Activated CD8-positive, alpha-beta T cell treated with anti-CD3 and anti-CD28 coated beads, Interleukin-2, amount 10 ng/mL, durations not matched to agents 7 days and 5 days (primary cell): ENCODE measurements at places on chromosomes 12 and 14. TPM values are rescaled to one million over a fixed set of nuclear protein-coding genes. Genes with fewer than 3 reads are reported as not detected.

Gene POLE2
- 41.3 TPM for total RNA-seq

Gene TAS2R14
- total RNA-seq = 2.1 TPM

Gene TDG
- total RNA-seq = 33.5 TPM

Gene PRORP
- total RNA-seq = 35.4 TPM

Gene MYL2
- total RNA-seq = not detected

Gene IRF2BPL
- 35.6 TPM for total RNA-seq

Gene GDF11
- 13.9 TPM for total RNA-seq

Gene SLC38A2
- 200 TPM for total RNA-seq

Gene ERG28
- total RNA-seq = 19.2 TPM

Gene POTEM
- total RNA-seq = not detected

Gene NT5DC3
- total RNA-seq = 3.3 TPM

Gene SLC7A7
- 0.23 TPM for total RNA-seq

Gene SAMD15
- total RNA-seq = 0.40 TPM

Gene ESR2
- not detected for total RNA-seq

Gene NEK9
- total RNA-seq = 80.0 TPM

Gene MIP
- not detected for total RNA-seq

Gene MOAP1
- 21.0 TPM for total RNA-seq

Gene IGF1
- 0.52 TPM for total RNA-seq

Gene CLEC7A
- not detected for total RNA-seq

Gene TMEM179
- total RNA-seq = not detected

Gene RIPK3
- 26.9 TPM for total RNA-seq

Gene CACNA2D4
- total RNA-seq = 7.0 TPM

Gene GPR137C
- 0.73 TPM for total RNA-seq

Gene DPF3
- total RNA-seq = 10.7 TPM

Gene RNF31
- 142 TPM for total RNA-seq

Gene KRT83
- not detected for total RNA-seq

Gene NEMF
- total RNA-seq = 75.6 TPM

Gene DBX2
- total RNA-seq = not detected

Gene ST8SIA1
- 0.34 TPM for total RNA-seq

Gene TAS2R9
- total RNA-seq = not detected

Gene CAND1
- total RNA-seq = 153 TPM

Gene TMEM117
- total RNA-seq = 0.86 TPM

Gene KRT6B
- not detected for total RNA-seq

Gene LRRC9
- not detected for total RNA-seq

Gene HEATR5A
- 8.5 TPM for total RNA-seq

Gene AMIGO2
- 10.2 TPM for total RNA-seq

Gene KRT71
- total RNA-seq = not detected

Gene LETMD1
- 69.7 TPM for total RNA-seq

Gene KLHDC1
- total RNA-seq = 0.95 TPM

Gene TSPAN11
- total RNA-seq = not detected

Gene CCDC175
- total RNA-seq = not detected

Gene KRT6C
- not detected for total RNA-seq

Gene CD27
- 131 TPM for total RNA-seq

Gene SLC16A7
- total RNA-seq = 35.9 TPM

Gene STAB2
- not detected for total RNA-seq

Gene LMO3
- not detected for total RNA-seq

Gene C12orf54
- not detected for total RNA-seq

Gene KLHL33
- total RNA-seq = 2.7 TPM

Gene DCAF11
- 107 TPM for total RNA-seq
